ENCODE measurements at places on chromosomes 7 and 10.

GRCh38 chr10:122999347-122999746 lies 9.2 kb downstream of the IKZF5 start:
- DNase-seq = no peak

DNA sequence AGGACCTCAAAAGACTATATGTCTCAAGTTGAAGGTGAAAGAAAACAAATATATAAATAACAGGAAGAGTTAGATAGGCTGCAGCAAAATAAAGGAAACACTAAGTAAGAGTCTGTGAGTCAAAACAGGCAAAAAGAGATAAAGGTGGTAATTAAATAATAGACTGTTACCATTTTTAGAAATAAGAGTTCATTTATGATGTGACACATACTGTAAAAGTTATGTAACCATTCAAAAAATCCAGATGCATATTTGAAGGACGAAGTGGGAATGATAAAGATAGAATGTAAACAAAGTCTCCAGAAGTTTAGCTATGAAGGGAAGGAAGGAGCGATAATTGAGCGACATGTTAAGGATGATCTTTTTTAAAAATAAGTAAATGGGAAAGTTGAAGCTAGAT lies 50.5 kb downstream of the HECTD2 start:
- no peak for DNase-seq

DNA sequence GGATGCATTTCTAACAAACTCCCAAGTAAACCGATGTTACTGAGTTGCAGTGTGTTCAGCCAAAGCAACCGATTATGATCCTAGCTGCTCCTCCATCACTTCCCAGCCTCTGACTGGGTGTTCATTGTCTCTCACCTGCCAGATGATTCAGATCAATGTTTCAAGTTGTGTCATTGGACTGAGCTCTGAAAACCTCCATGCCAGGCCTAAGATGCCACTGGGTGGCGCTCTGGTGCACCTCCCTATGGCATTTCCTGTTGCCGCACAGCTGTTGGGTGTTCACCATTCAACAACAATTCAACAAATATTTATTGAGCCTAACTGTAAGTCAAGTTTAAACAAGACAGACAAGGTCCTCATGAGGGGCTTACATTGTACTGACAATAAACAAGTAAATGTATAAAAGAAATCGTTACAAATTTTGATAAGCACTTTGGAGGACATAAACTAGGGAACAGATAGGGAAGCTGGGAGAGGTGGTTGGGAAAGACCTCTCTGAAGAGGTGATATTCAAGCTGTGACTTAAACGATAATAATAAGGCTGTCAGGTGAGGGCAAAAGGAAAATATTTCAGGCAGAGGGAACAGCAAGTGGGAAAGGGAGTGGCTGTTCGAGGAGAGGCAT lies 22.8 kb downstream of the RGR start:
- no peak for DNase-seq

GRCh38 chr7:38222481-38223096 lies 44.5 kb downstream of the STARD3NL start:
- no peak for DNase-seq

DNA sequence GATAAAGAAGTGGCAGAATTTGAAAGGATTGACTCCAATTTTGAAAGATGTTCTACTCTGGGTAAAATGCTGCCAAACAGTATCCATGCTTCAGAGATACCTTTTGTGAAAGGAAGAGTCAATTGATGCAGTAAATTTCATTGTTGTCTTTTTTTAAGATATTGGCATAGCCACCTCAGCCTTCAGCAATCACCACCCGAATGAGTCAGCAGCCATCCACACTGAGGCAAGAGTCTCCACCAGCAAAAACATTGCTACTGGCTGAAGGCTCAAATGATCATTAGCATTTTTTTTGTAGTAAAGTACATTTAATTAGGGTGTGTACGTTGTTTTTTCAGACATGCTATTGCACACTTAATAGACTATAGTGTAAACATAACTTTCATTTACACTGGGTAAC lies 31.7 kb upstream of the CYP26C1 start:
- DNase-seq = no peak

GRCh38 chr7:130804220-130804619 lies 70.2 kb upstream of the KLF14 start:
- no peak for DNase-seq

- no peak for DNase-seq
Observed at GRCh38 chr7:49883933-49884332, 110.5 kb downstream of the VWC2 start.

DNA sequence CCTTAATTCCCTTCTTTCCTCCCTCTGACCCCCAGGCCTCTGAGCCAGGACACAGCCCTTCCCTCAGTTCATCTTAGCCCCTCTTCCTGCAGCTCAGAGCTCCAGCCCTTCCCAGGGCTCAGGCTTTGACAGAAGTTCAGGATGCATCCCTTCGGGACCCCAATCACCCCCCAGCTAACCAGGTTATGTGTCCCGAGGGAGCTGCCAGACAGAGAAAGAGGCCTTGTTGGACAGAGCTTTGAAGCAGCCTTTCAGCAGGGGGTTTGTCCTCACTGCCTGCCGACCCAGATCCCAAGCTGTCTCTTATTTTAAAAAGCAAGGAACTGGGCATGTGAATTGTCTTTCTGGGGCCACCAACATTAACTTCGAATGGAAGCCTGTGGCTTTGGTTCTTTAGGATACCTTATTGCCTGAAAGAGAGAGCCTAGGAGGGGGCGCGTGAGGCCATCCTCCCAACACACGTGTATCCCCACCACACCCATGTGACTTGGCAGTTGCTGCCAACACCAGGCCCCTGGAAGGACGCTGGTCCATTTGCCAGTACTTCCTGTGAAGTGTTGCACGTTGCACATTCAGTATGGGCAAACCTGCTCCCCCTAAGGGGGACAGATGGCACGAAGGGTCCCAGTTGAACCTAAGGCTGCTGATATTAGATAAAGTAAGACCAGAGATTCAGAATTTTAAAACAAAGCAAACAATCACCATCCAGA lies 858 bp downstream of the CCDC136 start:
- DNase-seq = no peak

DNA sequence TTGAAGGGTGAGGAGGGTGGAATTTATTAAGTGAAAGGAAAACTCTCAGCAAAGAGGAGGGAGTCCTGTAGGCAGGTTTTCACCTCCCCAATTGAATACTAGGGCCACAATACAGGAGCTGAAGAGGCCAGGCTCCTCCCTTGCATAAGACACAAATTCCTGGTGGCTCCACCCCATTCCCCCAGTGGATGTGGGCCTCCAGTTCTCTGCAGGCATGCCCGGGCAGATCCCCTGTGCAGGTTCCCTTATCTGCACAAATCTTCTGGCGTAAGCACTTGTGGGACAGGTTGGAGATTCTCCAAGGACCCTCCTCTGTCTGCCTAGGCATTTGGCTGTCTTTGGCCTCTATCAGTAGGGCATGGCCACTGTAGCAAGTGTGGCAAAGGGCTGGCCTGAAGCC lies 847.1 kb upstream of the MBL2 start:
- DNase-seq = no peak

- no peak for DNase-seq
Observed at GRCh38 chr10:33132626-33133025, 174.6 kb upstream of the ITGB1 start.

DNA sequence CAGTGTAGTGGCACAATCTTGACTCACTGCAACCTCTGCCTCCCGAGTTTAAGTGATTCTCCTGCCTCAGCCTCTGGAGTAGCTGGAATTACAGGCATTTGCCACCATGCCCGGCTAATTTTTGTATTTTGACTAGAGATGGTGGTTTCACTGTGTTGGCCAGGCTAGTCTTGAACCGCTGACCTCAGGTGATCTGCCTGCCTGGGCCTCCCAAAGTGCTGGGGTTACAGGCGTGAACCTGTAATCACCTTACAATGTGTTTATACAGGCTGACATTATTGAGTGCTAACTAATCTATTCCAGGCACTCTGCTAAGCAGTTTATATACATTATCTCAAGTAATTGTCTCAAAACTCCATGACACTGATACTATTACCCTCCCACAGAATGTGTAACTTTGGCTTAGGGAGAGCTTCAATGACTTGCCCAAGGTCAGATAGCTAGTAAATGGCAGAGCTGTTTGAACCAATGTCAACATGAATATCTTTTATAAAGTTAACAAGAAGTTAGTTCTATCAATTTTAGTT lies 36.8 kb downstream of the KIFBP start:
- no peak for DNase-seq

DNA sequence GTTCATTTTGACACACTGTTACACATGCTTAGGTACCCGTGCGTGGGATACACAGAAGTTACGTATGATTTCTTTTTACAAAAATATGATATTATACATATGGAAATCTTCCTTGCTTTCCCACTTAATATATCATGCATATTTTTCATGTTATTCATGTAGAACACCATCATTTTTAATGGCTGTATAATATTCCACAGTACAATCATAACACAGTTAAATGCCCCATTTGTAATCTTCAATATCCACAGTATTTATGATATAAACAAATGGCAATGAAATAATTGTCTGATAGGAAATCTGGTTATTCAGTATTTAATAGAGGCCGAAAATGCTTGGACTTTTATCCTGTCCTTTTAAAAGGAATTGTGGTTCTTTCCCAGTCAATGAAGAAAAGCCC lies 23.2 kb downstream of the VIPR2 start:
- no peak for DNase-seq

GRCh38 chr7:73987298-73987697 lies 40.7 kb upstream of the ELN start:
- DNase-seq = no peak

DNA sequence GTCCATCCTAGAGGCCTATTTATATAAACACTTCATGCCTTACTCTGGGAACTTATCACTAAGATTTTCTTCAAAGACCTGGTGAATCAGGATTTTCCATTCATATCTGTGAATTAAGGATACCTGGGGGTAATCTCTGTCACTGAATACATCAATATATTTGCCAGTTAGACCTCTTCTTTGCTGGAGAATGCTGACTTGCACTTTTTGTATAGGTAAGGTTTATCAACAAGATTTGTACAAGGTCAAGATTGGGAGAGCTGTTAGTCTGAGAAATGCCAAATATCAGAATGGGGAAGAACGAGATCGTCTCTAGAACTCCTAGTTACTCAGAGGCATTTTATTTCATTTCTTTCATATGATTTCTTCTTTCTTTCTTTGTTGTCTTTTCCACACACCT lies 1060.0 kb downstream of the NRG3 start:
- DNase-seq = no peak

DNA sequence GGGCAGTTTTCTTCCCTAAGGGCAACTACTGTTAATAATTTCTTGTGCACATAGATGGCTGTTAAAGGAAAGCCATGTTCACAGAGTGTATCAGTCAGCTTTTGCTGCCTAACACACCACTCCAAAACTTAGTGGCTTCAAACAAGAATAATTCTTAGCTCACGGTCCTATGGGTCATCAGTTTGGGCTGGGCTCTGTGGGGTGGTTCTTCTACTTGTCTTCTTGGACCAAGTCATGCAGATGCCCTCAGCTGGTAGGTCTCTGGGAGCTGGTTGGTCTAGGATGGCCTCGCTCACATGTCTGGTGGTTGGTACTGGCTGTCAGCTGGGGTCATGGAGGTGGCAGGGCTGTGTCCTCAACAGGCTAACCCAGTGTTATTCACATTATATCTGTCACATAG lies 39.6 kb downstream of the TBATA start:
- DNase-seq = no peak

GRCh38 chr7:116924741-116925140 lies 28.6 kb upstream of the ST7 start:
- DNase-seq = no peak

- DNase-seq = no peak
Observed at GRCh38 chr7:124701955-124702354, 63.6 kb downstream of the GPR37 start.

DNA sequence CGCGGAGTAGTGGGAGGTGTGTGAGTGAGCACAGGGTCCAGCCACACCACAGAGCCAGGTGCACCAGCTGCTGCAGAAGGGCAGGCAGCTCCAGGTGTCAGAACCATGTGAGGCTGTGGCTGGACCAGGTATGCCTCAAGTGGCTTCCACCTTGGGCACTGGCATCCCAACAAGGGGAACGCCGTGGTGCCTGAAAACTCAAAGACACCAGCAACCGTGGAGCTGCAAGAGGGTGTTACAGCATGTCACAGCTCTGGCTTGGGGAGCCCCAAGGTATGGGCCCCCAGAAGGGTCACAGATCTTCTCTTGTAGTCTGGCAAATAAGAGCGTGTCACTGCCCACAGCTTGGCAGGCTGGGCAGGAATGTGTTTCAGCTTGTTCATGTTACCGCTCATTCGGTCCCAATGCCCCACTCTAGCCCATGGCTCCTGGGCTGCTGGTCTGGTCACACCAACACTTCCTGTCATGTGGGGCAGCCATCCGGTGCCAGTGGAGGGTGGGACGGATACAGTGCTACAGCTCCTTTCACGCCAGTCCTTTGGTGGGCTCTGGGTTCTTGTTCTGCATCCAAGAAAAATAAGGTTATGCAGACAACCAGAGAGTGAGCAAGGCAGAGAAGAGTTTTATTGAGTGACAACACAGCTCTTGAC lies 29.8 kb downstream of the STRA8 start:
- no peak for DNase-seq

- DNase-seq = no peak
Observed at GRCh38 chr7:23893176-23893941, 183.3 kb downstream of the STK31 start.

DNA sequence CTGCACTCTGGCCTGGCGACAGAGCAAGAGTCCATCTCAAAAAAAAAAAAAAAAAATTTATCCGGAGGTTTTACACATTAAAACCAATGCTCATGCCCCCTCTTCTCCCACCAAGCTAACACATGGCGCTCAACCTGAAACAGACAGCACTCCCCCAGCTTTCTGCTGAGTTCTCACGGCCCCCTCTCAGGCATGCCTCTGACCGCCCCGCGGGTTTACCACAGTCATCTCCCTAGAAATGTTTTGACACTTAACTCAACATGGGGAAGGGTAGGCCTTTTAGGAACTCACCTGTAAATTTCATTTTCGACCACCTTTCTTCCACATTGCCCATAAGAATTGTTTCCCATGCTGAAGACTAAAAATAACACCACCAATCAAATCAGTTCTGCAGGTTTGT lies 9.3 kb downstream of the RCC1L start:
- no peak for DNase-seq

GRCh38 chr7:8627325-8627724 lies 193.9 kb downstream of the NXPH1 start:
- no peak for DNase-seq

DNA sequence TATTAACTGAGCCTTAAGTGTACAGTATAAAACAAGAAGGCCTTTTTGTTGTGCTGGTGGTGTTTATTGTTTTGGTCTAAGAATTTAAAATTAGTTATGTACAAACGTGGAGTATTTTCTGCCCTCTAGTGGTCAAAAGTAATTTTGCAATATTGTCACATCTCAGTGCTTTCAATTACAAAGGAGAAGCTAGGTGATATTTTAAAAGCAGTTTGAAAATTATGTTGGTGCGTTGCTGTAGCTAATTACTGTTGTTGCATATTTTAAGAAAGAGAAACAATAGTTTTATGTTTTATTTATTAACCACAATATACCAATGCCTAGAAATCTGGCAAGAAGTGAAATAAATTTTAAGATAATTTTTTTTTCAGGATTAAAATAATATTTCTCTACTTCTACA lies 11.4 kb downstream of the NPVF start:
- DNase-seq = no peak

GRCh38 chr7:72243329-72243728 lies 168.8 kb downstream of the CALN1 start:
- DNase-seq = no peak

Data from C1 segment of cervical spinal cord (tissue), 14 donors.